Esophagus mucosa (tissue), 1 donor: ENCODE measurements at places on chromosomes 16 and 17. TPM values are rescaled to one million over a fixed set of nuclear protein-coding genes. Genes with fewer than 3 reads are reported as not detected.
A peak's percentile ranks its signal among the peaks of the same experiment; 100 is the strongest.

Gene TCF25
- 99.2 TPM for total RNA-seq

Gene ACSM2A
- not detected for total RNA-seq

- no peak for ATAC-seq
Observed at GRCh38 chr16:77928096-77928495, 94.3 kb upstream of the CLEC3A start.

DNA sequence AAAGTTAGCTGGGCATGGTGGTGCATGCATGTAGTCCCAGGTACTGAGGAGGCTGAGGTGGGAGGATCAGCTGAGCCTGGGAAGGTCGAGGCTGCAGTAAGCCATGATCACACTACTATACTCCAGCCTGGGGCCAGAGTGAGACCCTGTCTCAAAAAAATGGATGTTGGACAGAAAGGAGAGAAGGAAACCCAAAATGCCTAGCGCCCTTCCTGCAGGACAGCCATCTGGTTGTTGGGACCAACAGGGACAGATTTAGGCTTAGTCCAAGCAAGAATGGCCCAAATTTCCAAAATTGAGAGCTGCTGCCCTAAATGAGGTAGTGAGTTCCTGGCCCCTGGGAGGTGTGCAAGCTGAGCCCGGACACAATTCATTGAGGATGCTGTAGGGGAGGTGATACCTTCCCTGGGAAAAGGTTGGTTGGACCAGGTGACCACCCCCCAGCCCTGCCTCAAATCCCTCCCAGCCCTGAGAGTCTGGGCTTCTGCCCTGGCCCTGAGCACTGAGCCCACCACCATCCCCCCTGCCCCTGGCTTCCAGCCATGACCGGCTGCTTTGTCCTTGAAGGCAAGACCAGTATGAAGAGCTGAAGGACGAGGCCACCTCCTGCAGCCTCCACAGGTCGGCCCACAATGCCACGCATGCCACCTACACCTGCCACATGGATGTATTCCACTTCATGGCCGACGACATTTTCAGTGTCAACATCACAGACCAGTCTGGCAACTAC lies 35.1 kb downstream of the IL21R start:
- no peak for ATAC-seq

DNA sequence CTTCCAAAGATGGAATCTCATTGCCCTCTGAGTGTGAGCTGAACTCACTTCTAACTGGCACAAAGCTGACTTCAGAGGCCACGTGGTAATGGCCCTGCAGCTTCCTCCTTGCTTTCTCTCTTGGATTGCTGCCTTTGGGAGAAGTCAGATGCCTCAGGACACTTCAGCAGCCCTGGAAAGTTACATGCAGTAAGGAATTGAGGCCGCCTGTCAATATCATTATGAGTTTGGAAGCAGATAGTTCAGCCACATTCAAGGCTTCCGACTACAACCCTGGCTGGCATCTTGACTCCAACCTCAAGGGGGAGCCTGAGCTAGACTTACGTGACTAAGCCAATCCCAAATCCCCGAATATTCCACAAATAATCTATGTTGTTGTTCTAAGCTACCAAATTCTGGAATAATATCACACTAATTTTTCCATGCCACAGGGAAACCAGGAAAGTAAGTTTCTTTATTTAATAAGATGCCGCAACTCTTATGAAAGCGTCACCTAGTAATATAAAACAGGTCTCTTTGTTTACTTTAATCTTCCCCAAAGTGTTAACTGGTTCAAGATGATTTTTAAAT lies 13.6 kb downstream of the CEP20 start:
- ATAC-seq: peak; percentile 45

Gene SRCAP
- 29.5 TPM for total RNA-seq

Gene MYLK3
- total RNA-seq: 0.08 TPM

- ATAC-seq: no peak
Observed at GRCh38 chr17:45948498-45948880, 50.6 kb upstream of the STH start.

Gene NPIPB13
- total RNA-seq: 11.2 TPM

GRCh38 chr16:65546353-65546791 lies 424.5 kb upstream of the CDH11 start:
- no peak for ATAC-seq

DNA sequence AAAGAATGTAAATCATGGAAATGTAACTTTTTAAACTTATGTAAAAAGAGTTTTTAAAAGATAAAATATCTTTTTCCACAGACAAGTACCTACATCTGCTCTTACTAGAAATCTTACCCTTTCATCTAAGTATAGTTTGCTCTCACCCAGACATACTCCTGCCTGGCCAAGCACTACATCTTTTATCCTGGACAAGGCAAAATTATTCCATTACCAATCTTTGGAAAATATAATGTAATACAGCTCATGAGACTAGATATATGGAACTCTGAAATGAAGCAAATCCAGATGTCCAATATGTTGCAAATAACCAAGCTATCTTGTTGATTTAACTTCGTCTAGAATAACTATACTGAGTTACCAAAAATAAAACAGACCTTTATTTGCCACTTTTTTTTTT lies 50.0 kb downstream of the VMP1 start:
- no peak for ATAC-seq

GRCh38 chr17:16491131-16491702 lies 776 bp downstream of the LRRC75A start:
- ATAC-seq: no peak

DNA sequence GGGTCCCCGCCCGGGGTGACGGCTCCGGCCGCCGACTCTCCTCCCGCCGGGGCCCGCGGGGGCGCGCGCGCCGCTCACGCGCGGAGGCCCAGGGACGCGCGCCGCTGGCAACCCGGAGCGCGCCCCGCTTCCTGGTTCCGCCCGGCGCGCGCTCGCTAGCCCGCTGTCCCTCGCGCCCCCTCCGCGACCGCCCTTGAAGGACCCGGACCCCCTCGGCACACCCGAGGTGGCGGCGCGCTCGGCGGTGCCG lies at the start of gene STAT5B:
TSS of gene STAT5B (minus strand) at position 33 of the 250 bp plus-strand sequence. CDS start 44,264 bp downstream, outside the sequence.
- ATAC-seq: peak; percentile 86

- peak; percentile 71 for ATAC-seq
Observed at GRCh38 chr17:74759941-74760340, 11.5 kb downstream of the NHERF1 start.

Gene ANKRD40CL
- total RNA-seq: not detected

DNA sequence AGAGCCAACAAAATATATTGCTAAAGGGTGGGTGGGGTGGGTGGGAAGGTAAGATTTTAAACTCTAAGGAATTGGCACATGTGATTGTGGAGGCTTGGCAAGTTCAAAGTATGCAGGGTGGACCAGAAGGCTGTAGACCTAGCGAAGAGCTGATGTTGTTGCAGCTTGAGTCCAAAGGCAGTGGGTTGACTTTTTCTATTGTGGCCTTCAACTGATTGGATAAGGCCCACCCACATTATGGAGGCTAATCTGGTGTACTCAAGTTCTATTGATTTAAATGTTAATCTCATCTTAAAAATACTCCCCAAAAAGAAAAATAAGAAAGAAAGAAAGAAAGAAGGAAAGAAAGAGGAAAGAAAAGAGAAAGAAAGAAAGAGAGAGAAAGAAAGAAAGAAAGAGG lies 22.4 kb downstream of the ZNF200 start:
- no peak for ATAC-seq

GRCh38 chr17:19381361-19381740 lies 3.1 kb downstream of the MAPK7 start:
- no peak for ATAC-seq

Gene OTOP3
- 14.7 TPM for total RNA-seq

GRCh38 chr16:69619514-69619913 lies 53.7 kb downstream of the NFAT5 start:
- ATAC-seq: no peak

- peak; percentile 39 for ATAC-seq
Observed at GRCh38 chr16:58299757-58300349, 5.0 kb upstream of the PRSS54 start.

DNA sequence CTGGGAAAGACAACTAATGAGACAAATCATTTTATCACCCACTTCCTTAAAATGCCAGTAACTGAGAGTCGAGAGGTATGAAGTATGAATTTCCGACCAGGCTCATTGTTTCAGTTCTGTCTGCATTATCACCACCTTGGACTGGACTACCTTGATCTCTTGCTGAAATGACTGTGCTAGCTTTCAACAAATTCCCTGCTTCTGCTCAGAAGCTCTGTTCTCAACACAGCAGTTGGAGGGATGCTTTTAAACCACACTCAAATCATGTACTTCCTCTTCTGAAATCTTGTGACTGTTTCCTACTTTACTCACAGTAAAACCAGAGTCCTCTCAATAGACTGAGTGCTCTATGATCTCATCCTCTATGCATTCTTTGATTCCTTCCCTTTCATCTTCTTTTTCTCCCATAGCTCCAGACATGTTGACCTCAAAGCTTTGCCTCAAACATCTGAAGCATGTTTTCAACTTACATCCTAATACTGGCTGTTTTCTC lies 195.8 kb downstream of the KCNJ2 start:
- ATAC-seq: no peak

GRCh38 chr16:629833-630248 lies 944 bp upstream of the WFIKKN1 start:
- no peak for ATAC-seq

- ATAC-seq: no peak
Observed at GRCh38 chr17:18014006-18014405, 25.0 kb downstream of the ATPAF2 start.

Gene LGALS9B
- total RNA-seq: 14.3 TPM

Gene GAS2L2
- not detected for total RNA-seq
